Activated T-cell treated with anti-CD3 and anti-CD28 coated beads, Interleukin-2, amount 50 U/mL, for 24 hours (primary cell): ENCODE measurements at places on chromosomes 13 and 19.
A peak's percentile ranks its signal among the peaks of the same experiment; 100 is the strongest.

DNA sequence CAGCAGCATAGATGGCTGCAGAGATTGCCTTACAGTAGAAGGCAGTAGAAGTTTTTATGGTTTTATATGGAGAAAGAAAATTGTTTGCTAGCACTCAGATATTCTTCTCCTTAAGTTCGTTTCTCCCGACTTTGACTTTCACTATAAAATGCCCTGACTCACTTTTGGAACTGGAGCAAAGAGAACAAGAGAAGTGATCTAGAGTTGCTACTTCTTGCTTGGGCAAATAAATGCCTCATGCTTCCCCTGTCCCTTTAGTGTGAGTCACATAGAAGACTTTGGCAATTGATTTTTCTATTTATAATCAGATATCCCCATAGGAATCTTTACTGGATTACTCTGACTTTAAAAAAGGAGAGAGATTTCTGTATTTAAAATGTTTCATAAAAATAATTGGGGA, 46.9 kb downstream of the ITGBL1 start:
- no peak overlapping the region for H3K27ac ChIP-seq
- H3K36me3 ChIP-seq, result no peaks in the 10 kb centered on the region
- no peaks in the 10 kb centered on the region for H3K4me1 ChIP-seq

DNA sequence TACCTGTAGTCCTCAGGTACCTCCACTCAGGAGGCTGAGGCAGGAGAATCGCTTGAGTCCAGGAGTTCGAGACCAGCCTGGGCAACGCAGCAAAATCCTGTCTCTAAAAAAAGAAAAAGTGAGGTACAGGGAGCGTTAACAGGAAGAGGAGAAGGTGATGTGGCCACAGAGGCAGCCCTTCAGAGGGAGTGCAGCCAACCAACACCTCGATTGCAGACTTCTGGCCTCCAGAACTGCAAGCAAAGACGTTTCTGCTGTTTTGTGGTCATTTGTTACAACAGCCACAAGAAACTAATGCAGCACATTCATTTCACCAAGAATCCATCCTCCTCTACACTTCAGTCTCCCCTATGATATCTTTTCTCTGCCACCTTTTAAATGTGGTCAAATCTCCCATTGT, 145.2 kb downstream of the USP12 start:
- H3K27me3 ChIP-seq, result peaks cover 28% of the 10 kb centered on the region
- H3K4me1 ChIP-seq, result peaks cover 9% of the 10 kb centered on the region
- H3K36me3 ChIP-seq, result no peaks in the 10 kb centered on the region
- H3K27ac ChIP-seq, result no peak overlapping the region
- no peak overlapping the region for H3K4me3 ChIP-seq

DNA sequence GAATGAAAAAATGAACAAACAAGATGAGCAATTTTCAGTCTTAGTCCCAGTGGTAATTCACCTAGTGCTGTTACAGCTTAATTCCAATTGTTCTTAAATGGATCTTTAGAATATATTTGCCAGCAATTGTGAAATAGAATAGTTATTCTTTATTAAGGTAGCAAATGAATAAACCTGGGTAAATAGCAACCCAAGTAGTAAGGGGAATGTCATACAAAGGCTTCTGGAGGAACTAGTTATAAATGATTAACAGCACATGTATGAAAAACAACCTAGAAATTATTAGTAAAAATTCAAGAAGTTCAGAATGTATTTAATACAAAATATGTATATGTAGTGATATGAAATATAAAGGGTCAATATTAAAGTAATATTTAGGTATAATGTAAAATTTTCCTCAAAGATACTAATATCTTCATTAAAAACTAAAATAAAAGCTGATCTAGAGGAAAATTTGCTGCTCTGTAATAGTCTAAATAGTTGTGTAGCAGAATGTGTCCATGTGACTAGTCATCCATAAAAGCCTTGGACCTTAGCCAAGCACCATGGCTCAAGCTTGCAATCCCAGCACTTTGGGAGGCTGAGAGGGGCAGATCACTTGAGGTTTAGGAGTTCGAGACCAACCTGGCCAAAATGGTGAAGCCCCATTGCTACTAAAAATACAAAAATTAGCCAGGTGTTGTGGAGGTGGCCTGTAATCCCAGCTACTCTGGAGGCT, 535.9 kb upstream of the ATXN8OS start:
- H3K27me3 ChIP-seq, result no peaks in the 10 kb centered on the region
- no peak for DNase-seq
- no peaks in the 10 kb centered on the region for H3K4me1 ChIP-seq
- H3K4me3 ChIP-seq, result no peak overlapping the region

DNA sequence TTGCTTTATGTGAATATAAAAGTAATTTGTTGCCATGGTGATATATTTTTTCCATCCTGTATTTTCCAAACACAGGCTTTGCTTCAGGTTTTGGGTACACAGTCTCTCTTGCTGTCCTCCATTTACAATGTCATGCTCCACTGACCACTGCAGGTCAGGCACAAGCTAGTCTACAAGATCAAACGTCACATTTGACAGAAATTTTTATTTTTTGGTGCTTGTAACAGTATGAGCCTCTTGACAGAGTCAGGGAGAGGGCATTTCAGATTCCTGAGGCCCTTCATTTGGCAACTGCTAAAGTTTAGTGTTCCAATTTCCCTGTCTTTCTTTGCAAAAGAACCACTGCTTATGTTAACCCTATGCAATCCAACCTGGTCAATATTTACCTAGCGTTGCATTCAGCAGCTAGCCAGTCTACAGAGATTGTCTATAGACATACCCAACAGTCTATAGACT, 175.0 kb downstream of the RFC3 start:
- DNase-seq, result no peak
- H3K27me3 ChIP-seq, result no peaks in the 10 kb centered on the region
- no peak overlapping the region for H3K27ac ChIP-seq
- no peaks in the 10 kb centered on the region for H3K4me1 ChIP-seq

DNA sequence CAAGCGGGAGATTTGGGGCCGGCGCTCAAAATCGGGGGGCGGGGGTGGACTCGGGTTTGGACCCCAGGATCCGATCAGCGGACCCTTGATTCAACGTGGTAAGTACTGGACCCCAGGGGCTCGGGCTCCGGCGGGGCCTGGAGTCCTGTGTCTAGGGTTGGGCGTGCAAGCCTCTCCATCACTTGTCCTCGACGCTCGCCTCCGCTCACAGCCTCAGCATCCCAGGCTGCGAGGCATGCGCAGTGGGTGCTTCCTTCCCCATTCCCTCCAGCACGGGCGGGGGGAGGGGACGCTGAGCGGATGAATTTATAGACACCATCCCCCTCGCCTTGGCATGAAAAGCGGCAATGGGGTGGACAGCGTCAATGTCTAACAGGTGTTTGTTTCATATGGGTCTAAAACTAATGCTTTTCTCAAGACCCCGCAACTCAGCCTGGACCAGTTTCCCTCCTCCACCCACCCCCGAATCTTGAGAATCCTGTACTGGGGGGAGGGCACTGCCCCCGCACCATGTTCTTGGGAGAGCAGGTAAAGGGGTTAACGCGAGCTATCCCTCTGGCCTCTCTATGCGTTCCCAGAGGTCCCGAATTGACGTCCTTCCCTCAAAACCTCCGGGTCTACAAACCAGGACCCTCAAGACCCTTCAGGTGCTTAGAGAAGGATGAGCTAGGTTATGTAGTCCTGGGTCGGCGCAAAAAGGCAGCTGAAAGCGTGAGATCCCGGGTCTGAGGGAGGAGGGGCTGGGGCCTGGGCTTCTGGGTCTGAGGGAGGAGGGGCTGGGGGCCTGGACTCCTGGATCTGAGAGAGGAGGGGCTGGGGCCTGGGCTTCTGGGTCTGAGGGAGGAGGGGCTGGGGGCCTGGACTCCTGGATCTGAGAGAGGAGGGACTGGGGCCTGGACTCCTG, 579 bp downstream of the CPT1C start:
- H3K27ac ChIP-seq, result peak overlapping the region; percentile 73
- H3K4me3 ChIP-seq, result peak overlapping the region; percentile 62

DNA sequence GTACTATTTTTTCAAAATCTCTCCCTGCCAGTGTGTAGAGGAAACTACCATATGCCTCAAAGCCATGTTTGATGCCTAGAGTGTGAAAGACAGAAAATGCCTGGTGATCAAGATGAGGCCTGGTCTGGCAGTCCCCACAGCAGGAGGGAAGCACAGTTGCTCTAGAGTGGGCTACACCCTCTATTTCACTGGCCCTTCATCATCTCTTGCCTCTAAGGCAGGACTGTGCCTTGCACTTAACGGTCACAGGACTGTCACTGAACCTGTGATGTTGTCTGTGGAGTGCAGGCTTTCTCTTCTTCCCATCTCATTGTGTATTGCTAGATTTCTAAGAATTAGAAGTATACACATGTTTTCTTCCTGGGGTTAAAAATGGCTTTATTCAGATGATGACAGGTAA, 16.3 kb downstream of the POLR1D start:
- no peaks in the 10 kb centered on the region for H3K27me3 ChIP-seq
- H3K4me1 ChIP-seq, result peaks cover 73% of the 10 kb centered on the region
- no peak overlapping the region for H3K4me3 ChIP-seq

- H3K36me3 ChIP-seq, result no peaks in the 10 kb centered on the region
- H3K4me3 ChIP-seq, result no peak overlapping the region
These were observed 463.5 kb downstream of the GPC6 start for GRCh38 chr13:93690139-93690538.

DNA sequence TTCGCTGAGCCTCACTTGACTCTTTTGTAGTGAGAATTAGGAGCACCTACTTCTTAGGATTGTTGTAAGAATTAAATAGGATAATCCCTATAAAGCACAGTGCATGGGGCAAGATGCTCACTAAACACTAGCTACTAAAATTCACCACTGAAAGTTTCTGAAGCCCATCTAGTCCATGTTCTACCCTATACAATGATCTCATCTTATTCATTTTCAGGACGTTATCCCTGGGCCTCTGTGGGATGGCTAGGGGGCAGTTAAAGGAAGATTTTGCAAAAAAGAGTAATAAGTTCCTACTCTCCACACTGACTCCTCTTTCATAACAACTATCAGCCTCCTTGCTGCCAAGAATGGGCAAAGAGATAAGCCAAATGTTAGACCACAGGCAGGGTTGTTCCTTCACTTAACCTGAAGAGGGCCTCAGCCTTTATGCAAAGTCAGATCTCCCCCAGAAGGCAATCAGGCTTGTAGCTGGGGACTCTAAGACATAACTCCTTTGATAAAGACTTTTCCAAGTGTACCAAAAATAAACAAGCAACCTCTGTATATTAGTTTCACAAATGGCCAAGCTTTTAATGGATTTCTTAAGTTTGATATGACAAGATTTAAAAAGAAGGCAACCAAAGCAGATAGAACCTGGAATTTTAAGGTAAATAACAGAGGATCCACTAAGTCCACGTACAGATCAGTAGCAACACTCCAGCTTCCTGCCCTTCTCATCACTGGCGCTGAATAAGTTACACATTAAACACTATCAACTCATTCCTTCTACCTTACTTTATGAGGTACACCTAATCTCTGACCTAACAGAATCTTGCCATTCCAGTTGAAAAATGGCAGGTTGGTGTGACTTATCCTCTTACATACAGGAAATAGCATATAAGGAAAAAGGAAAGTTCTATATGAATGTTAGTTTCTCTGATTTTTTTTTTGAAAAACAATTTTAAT, 44.4 kb downstream of the ELF1 start:
- peaks cover 38% of the 10 kb centered on the region for H3K36me3 ChIP-seq
- DNase-seq, result no peak
- no peaks in the 10 kb centered on the region for H3K27me3 ChIP-seq
- peaks cover 93% of the 10 kb centered on the region for H3K4me1 ChIP-seq

- H3K27me3 ChIP-seq, result peaks cover 58% of the 10 kb centered on the region
- no peaks in the 10 kb centered on the region for H3K4me1 ChIP-seq
- no peaks in the 10 kb centered on the region for H3K36me3 ChIP-seq
- no peak overlapping the region for H3K4me3 ChIP-seq
- DNase-seq, result no peak
These were observed 7.1 kb upstream of the DOCK6 start for GRCh38 chr19:11269408-11269807.

- H3K27me3 ChIP-seq, result no peaks in the 10 kb centered on the region
- peaks cover 82% of the 10 kb centered on the region for H3K36me3 ChIP-seq
- no peak overlapping the region for H3K27ac ChIP-seq
- no peak for DNase-seq
These were observed 18.7 kb downstream of the GPR180 start for GRCh38 chr13:94620286-94620896.

- H3K4me3 ChIP-seq, result no peak overlapping the region
- H3K27me3 ChIP-seq, result no peaks in the 10 kb centered on the region
- no peak overlapping the region for H3K27ac ChIP-seq
- H3K4me1 ChIP-seq, result peaks cover 28% of the 10 kb centered on the region
- peaks cover 15% of the 10 kb centered on the region for H3K36me3 ChIP-seq
These were observed 87.1 kb downstream of the ATP11A start for GRCh38 chr13:112776971-112777370.

- H3K4me1 ChIP-seq, result peaks cover 23% of the 10 kb centered on the region
- H3K27ac ChIP-seq, result peak overlapping the region; percentile 4
- peaks cover 16% of the 10 kb centered on the region for H3K36me3 ChIP-seq
- H3K27me3 ChIP-seq, result no peaks in the 10 kb centered on the region
These were observed 34.4 kb downstream of the DHRS12 start for GRCh38 chr13:51769455-51770127.

DNA sequence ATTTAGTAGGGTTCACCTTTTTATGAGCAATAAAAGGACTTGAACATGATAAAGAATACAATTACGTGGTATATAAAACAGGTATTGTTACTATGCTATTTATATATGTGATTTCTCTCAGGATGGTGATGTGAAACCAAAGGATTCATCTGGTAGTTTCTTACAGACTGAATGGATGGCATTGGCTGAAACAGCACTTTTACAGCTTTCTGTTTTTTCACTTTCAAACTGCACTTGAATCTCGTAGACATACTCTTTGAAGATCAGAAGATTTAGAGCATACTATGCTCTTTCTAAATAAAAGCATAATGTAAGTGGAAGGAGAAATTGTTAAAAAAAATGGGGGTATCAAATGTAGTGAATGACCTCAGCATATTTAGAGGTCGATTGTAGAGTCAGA, 354.8 kb downstream of the HS6ST3 start:
- H3K4me3 ChIP-seq, result no peak overlapping the region
- no peaks in the 10 kb centered on the region for H3K36me3 ChIP-seq
- no peaks in the 10 kb centered on the region for H3K27me3 ChIP-seq
- DNase-seq, result no peak

DNA sequence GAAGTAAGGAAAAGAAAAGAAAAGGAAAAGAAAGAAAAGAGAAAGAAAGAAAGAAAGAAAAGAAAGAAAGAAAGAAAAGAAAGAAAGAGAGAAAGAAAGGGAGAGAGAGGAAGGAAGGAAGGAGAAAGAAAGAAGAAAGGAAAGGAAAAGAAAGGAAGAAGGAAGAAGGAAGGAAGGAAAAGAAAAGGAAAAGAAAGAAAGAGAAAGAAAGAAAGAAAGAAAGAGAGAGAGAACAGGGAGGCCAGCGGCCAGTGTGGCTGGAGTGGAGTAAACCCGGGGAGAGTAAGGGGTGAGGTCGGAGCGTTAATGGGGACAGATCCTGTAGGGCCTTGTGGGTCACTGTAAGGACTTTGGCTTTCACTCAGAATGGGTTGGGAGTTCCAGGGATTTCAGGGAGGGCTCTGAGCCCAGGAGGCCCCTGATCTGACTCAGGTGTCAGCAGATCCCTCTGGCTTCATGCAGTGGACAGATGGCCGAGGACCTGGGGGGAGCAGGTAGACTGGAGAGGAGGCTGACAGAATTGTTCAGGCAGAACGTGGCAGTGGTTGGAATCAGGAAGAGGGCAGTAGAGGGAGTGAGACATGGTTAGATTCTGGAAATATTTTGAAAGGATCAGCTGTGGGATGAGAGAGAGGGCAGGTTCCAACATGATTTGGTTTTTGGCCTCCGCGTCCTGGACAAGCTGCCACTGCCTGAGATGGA, 19.8 kb upstream of the FXYD3 start:
- H3K27ac ChIP-seq, result no peak overlapping the region
- no peak for DNase-seq

- no peak overlapping the region for H3K4me3 ChIP-seq
- H3K4me1 ChIP-seq, result peaks cover 26% of the 10 kb centered on the region
- H3K36me3 ChIP-seq, result peaks cover 22% of the 10 kb centered on the region
- H3K27me3 ChIP-seq, result peaks cover 23% of the 10 kb centered on the region
- no peak overlapping the region for H3K27ac ChIP-seq
These were observed 5.7 kb upstream of the SIX5 start for GRCh38 chr19:45774765-45775164.
